Right ventricle myocardium superior (tissue), 1 donor: ENCODE measurements at places on chromosomes 2 and 18. TPM values are rescaled to one million over a fixed set of nuclear protein-coding genes. Genes with fewer than 3 reads are reported as not detected.

Gene CDKL4
- not detected for total RNA-seq

GRCh38 chr2:28219138-28219537 is 173.5 kb upstream of the FOSL2 start:
- DNase-seq, result no peak

Gene COL4A4
- 10.3 TPM for total RNA-seq

Gene PSMG2
- total RNA-seq, result 42.6 TPM

Gene TIGD1
- 1.7 TPM for total RNA-seq
